ENCODE measurements at places on chromosomes 7 and 10. TPM values are rescaled to one million over a fixed set of nuclear protein-coding genes. Genes with fewer than 3 reads are reported as not detected.

FEZF1 gene
- total RNA-seq, result not detected

INA gene
- total RNA-seq, result 1.3 TPM

GDF2 gene
- not detected for total RNA-seq

CRYGN gene
- total RNA-seq, result not detected

LRRC61 gene
- total RNA-seq, result not detected

TEX36 gene
- not detected for total RNA-seq

ZNF117 gene
- total RNA-seq, result 1.6 TPM

PNLIPRP2 gene
- not detected for total RNA-seq

HOXA1 gene
- total RNA-seq, result 0.39 TPM

LRIT1 gene
- not detected for total RNA-seq

GIMAP8 gene
- total RNA-seq, result not detected

GNAI1 gene
- 58.8 TPM for total RNA-seq

PTF1A gene
- total RNA-seq, result not detected

PDE1C gene
- 0.21 TPM for total RNA-seq

HABP2 gene
- not detected for total RNA-seq

CHN2 gene
- total RNA-seq, result not detected

GHRHR gene
- total RNA-seq, result not detected

TMEM176B gene
- not detected for total RNA-seq

MYO1G gene
- 0.04 TPM for total RNA-seq

ZFAND2A gene
- total RNA-seq, result 17.0 TPM

GPER1 gene
- total RNA-seq, result 5.8 TPM

FFAR4 gene
- not detected for total RNA-seq

C7orf57 gene
- not detected for total RNA-seq

MBL2 gene
- total RNA-seq, result not detected

SPAM1 gene
- not detected for total RNA-seq

SPOCK2 gene
- total RNA-seq, result not detected

SEMA3A gene
- total RNA-seq, result 72.3 TPM

TMEM176A gene
- total RNA-seq, result not detected

KNDC1 gene
- total RNA-seq, result 0.33 TPM

SPDYE2B gene
- not detected for total RNA-seq

BNIP3 gene
- 87.9 TPM for total RNA-seq

GDF10 gene
- total RNA-seq, result not detected

SLC29A4 gene
- total RNA-seq, result 2.3 TPM

ASB15 gene
- not detected for total RNA-seq

Data from HFFc6 (cell line).